NCI-H1048 (cell line): ENCODE measurements at places on chromosomes 4 and X.

- no peak for DNase-seq
Measured at GRCh38 chr4:53821179-53821851, 230.0 kb upstream of the LNX1 start.

DNA sequence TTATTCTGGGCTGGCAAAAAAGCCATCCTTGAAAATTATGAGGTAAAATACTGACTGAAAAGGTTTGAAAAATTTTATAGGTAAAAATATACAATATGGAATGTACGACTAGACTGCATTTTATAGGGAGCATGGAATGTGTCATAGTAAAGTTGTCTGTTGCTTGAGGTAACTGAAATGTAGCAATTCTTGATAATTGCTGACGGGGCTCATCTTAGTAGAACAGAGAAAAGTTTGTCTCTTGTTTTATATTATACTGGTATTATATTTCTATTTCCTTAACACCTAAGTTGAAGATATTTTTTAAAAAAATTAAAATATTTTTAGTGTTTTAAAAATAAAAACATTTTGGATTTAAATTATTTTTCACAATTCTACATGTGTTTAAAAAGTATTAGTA is 11.0 kb downstream of the GRIA2 start:
- DNase-seq: no peak

- DNase-seq: no peak
Measured at GRCh38 chrX:14598330-14598729, 69.0 kb downstream of the GLRA2 start.

- DNase-seq: no peak
Measured at GRCh38 chr4:152368001-152368400, 167.9 kb downstream of the FBXW7 start.

- DNase-seq: no peak
Measured at GRCh38 chr4:22047793-22048192, 99.2 kb upstream of the KCNIP4 start.

DNA sequence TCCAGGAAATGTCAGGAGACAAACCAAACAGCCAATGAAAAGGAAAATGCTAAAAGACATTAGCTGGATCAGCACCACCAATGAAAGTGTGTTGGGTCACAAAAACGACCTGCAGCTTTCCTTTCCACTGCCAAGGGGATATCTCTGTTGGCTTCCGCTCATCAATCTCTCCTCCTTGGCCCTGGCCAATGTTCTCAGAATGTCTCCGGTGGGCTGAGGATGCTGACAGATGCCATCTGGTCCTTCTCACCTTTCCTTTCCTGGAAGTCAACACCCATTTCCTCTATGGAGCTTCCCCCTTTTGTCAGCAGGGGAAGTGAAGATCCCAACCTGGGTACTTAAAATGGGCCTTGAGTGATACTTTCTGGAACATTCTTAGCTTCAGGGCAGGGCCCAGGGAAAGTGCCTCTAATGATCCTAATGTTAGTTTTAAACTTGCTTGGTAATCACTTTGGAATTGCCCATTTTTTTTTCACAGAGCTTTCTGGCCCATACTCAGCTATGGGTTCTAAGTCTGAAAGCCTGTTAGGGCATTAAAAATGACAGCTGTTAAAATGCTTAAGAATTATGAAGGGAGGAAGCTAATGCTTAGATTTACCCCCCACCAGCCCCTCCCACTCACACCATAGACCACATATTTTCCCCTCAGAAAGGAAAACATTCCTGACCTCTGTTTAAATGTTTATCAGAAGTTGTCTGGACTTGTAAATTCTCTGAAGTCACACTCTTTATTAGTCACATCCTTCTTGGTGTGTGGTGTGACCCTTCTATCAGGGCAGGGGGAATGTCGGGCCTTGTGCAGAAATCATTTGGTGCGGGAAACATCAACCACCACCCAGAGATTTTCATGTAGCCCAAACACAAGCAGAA is 29.2 kb downstream of the IGFBP7 start:
- DNase-seq: no peak
